ENCODE measurements at places on chromosomes 11 and 22.

DNA sequence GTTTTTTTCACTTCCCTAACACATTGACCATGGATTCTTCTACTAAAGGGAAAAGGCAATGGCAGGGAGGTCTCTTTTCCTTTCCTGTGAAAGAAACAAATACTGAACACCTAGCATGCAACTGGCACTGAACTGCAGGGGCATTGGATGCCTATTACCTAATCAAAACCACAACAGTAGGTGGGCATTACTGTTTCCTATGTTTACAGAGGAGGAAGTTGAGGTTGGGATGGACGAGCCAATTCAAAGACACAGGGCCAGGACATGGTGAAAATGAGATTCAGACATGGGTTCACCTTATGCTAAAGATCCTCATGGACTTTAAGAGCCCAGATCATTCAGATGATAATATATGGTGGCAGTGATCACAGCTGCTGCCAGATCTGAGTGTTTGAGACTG is 407.0 kb downstream of the MIAT start:
- no peak for DNase-seq

- no peak for DNase-seq
Observed at GRCh38 chr11:2775083-2775625, 75.4 kb upstream of the KCNQ1OT1 start.

DNA sequence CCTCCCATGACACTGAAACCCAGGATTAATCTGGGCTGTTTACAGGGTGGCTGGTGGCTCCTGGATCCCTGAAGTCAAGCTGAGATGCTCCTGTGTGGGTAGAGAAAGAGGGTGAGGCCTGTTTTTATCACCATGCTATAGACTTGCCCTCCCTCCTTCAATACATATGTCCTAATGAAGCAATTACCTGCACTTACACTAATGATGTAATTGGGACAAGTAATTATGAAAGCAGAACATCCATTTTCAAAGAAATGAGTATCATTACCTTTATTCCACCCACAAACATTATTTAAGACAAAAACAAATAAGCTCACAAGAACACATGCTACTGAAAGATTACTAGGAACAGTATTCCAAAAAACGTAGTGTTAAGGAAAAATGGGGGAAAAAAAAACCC is 64.3 kb upstream of the CHRM4 start:
- DNase-seq = no peak

DNA sequence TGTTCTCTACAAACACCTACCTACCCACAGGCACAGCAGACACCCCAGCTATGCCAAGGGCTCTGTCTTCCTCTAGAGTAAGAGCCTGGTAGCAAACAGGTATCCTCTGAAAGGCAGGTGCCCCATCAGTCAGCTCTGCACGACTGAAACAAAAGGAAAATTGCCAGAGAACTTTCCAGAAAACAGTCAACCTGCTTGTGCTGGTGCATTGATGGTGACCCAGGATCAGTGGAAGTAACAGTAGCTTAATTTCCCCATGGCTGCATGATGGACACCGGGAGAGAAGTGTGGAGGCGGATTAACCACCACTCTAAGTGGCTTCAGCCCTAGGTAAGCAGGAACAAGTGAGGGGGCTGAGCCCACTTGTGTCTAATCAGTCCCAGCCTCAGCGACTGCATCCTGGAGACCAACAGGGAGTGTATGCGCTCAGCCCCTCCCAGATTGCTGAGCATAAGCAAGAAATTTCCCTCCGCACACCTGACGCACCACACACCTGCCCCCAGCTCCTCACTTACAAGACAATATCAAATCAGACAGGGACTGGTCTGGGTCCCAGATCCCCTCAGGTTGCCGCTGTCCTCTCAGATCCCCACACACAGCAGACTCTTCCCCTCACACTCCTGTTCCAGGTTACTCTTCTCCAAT is 70.7 kb upstream of the IGLL5 start:
- DNase-seq = no peak

GRCh38 chr11:94793822-94794221 is 25.7 kb downstream of the AMOTL1 start:
- no peak for DNase-seq

DNA sequence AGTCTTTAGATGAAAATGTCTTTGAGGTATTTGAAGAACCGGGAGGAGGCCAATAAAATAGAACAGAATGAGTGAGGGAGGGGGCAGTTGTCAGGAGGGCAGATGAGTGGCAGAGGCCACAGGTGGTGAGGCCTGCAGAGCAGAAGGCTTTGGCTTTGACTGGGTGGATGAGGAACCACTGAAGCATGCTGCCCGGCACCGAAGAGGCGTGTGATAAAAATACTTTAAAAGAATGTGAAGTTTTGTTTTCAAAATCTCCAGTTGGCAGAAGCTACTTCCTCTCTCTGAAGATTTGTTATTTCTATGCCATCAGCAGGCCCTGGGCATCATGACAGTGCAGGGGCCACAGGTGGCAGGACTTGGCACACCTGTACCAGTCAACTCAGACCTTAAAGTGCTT is 6.3 kb downstream of the MS4A12 start:
- no peak for DNase-seq

DNA sequence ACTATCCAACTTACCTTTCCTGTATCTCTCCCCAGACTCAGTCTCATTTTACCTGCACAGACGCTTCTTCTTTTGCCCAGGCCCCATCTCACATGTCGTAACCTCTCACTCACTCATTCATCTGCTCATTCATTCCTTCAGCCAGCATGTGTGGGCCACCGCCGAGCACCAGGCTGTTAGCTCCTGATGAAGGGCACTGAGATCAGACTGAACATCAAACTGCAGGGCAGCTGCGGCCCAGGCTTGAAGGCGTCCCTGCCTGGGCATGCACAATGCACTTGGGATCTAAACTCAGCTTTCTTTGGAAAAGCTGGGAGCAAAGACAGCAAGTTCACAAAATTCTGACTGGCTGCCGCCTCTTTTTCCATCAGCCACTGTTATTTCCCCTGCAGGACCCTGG is 1456.3 kb downstream of the BRD1 start:
- DNase-seq = no peak

DNA sequence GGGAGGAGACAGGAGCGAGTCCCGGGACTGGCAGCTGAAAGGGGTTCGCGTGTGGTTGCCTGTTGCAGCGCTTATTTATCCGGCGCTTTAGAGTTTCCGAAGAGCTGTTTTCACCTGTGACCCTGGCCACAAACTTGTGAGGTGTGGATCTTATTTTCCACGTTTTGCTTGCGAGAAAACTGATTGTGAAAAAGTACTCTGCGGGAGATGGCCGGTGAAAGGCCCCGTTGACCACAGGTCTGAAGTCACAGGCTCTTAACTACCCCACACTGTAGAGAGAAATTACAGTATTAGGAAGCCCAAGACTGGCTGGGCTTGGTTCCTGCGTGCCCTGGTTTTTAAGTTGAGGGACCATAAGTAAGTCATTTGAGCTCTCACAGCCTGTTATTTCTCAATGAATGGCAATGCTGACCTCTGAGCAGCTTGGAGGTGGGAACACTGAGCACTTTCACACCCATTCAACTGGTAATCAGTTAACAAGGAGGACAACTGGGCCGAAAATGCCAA is 379 bp upstream of the RAB38 start:
- DNase-seq = no peak

GRCh38 chr22:25360891-25361645 is 141.6 kb downstream of the CRYBB2 start:
- DNase-seq = no peak

GRCh38 chr22:39434243-39434653 is 22.6 kb upstream of the MGAT3 start:
- DNase-seq = no peak

DNA sequence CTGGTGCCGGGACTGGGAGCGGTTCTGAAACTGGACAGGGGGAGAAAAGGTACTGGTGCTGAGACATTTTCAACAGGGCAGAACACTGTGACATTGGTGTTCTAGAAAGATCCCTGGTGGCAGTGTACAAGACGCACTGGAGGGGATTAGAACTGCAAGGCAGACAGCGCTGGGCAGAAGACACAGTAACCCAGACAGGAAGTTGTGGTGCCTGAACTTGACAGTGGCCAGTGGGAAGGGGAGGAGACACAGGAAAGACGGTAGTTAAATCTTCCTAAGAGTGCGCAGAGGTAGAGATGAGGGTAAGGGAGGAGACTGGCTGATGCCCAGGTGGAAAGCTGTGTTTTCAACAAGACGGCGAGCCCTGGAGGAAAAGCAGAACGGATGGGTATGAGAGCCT is 24.5 kb downstream of the FAM227A start:
- DNase-seq = no peak

DNA sequence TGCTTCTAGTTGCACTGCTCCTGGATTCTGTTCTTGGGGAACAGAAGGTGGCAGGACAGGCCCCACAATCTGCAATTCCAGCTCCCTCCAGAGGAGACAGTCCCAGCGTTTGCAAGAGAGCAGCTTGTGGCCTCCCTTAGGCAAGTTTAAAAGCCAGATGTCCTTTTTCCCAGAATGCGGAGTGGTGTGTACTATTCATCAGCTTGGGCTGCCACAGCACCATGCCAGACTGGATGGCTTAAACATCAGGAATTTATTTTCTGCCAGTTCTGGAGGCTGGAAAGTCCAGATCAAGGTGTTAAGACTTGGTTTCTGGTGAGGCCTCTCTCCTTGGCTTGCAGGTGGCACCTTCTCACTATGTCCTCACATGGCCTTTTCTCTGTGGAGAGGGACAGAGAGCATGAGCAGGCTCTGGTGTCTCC is 11.7 kb downstream of the MIAT start:
- no peak for DNase-seq

DNA sequence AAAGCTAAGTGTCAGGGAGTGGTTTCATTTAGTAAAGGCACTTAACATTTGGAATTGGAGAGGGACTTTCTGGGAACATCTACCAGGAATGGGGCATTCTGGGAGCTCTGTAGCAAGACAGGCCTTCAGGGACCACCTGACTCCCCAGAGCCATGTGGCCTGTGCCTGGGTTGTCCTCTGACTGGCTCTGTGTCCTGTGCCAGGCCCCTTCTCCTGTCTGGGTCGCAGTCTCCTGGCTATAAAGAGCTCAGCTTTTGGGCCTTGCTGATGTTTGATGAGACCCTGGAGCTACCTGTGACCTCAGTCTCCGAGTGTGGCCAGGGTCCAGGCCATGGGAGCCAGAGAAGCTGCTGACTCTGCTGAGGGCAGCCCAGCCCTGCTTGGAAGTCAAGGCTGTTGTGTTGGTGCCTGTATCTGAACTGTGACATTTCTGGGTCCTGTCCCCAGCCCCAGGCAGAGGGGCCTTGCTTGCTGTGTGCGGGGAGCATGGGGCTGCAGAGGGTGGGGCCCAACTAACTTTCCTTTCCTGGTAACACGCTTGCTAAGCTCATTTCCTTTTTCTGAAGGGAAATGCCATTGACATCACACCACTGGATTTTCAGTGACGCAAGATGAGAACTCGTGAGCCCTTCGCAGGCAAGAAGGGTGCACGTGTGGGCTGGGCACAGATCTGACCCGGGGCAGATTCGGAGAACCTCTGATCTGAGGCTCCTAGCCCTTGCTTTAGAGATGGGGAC is 41.3 kb downstream of the LRRC32 start:
- no peak for DNase-seq

- DNase-seq = no peak
Observed at GRCh38 chr11:26762089-26762488, 40.2 kb upstream of the SLC5A12 start.
